C1 segment of cervical spinal cord (tissue), 14 donors: ENCODE measurements at places on chromosomes 12 and 14.

DNA sequence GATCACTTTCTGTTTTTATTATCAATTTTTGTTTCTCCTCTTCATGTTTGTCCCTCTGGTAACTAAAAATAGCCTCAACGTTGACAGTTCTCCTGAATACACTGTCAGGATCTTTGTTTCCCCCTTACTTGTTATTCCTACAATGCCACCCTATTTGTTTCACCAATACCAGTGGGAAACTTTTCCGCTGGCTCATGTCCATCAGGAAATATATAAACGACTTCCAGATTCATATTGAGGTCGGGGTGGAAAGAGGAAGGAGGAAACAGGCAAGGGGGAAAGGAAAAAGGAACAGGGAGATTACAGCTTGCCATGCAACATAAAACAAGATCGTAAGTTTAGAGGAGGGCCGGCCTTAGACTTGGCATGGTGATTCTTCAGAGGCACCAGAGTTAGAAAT is 61.7 kb downstream of the BTBD7 start:
- no peak for DNase-seq

DNA sequence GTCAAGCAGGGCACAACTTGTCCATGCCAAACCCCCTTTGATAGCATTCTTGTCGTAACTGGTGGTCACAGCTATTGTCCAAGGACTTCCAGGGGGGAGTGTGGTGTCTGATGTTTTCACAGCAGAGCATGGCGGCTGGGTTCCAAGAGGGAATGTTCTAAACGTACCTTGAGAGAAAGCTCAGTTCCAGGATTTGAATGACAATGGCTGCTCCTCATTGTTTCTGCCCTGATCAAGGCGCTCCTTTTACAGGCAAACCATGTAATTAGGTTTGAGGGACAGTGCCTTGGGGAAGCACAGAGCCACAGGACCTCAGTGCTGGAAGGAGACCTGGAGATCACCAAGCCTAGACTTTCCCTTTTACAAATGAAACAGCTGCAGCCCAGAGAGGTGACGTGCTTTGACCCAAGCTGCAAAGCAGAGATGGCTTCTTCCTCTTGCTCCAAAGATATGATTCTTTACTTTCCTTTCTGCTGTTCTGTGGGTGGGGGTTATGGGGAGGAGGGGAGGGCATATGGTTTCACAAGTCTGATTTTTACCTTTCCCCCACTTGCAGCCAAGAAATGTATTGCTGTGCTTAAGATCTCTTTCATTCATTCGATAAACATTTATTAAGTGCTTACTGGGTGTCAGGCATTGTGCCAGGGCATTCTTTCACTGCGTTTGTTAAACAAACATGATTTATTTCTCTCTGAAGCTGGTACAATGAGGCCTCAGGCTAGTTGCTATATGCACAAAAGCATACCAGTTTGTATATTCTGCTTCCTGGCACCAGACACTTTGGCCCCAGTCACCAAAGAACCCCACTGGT is 172.8 kb downstream of the KTN1 start:
- no peak for DNase-seq

DNA sequence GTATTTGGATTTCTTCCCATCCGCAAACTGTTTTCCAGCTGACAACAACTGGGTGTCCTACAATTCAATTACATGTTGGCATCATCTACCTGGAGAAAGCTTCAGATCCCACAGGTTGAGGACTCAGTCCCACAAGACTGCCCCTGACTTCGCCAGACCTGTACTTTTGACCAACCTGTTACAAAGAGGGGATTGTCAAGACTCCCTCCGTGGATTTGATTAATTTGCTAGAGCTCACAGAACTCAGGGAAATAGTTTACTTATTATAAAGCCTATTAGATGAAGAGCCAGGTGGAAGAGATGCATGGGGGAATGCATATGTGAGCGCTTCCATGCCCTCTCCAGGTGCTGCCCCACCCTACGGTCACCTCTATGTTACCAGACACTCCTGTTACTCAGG is 14.6 kb downstream of the RESF1 start:
- DNase-seq = no peak

GRCh38 chr12:71439613-71440344 is at the start of gene LGR5:
LGR5 (plus strand) TSS chr12:71439798; CDS start chr12:71440081, 283 bp downstream.
- DNase-seq = no peak

GRCh38 chr14:53764846-53765245 is 191.8 kb downstream of the BMP4 start:
- DNase-seq = no peak

DNA sequence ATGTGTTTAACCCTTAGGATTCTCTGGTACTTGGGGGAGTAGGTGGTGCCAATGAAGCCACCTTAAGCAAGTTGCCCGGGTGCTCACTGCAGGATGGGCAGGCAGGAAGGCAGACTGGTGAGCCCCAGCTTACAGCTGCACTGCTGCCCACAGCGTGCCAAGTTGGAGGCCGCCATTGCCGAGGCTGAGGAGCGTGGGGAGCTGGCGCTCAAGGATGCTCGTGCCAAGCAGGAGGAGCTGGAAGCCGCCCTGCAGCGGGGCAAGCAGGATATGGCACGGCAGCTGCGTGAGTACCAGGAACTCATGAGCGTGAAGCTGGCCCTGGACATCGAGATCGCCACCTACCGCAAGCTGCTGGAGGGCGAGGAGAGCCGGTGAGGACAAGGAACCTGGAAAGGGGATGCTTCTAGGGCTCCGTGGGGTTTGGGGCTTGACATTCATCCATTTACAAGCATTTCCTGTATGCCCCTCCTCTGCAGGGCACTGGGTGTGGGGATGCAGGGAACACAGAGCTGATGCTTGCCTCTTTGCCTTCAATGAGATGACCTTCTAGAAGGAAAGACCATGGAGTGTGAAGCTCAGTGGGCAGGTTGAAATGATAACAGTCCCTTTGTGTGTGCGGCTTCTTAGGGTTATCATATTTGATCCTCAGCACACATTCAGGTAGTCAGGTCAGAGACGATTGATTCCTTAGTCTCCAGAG is 12.4 kb downstream of the KRT7 start:
- no peak for DNase-seq

GRCh38 chr12:60075091-60075490 is 479.3 kb downstream of the SLC16A7 start:
- DNase-seq = no peak

DNA sequence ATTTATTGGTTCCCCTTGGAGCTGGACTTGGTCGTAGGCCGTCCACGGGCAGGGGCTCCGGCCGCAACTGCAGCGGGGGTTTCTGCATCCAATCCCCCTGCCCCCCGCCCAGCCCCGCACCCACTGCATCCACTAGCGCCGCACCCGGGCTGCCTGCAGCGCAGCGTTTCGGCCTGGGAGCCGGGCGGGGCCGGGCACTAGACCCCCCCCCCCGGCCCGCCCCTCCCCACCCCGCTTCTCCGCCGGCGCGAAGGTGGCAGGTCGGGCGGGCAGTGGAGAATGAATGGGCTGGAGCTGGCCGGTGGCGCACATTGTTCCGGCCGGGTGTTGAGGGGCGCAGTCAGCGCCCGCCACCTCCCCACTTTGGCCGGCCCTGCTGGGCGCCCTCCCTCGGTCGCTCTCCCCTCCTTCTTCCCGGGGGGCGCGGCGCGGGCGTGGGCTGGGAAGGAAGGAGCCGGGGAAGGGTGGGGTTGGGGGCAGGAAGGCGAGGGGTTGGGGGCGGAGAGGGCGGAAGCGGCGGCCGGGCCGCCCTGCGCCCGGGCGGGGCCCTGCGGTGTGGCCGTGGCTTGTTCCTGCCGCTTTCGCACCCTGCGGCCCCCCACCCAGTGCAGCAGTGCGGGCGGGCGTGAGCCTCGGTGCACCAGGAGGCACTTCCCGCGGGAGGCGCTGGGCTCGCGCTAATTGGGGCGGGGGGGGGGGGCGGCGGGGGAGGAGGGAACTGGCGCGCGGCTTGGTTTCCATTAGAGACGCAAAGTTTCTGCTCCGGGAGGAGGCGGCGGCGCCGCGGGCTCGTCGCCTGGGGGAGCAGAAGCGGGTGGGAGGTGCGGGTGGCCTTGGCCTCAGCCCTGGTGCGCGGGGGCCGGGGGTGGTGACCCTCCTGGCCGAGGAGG is 841 bp downstream of the CALM1 start:
- peak; percentile 64 for DNase-seq

DNA sequence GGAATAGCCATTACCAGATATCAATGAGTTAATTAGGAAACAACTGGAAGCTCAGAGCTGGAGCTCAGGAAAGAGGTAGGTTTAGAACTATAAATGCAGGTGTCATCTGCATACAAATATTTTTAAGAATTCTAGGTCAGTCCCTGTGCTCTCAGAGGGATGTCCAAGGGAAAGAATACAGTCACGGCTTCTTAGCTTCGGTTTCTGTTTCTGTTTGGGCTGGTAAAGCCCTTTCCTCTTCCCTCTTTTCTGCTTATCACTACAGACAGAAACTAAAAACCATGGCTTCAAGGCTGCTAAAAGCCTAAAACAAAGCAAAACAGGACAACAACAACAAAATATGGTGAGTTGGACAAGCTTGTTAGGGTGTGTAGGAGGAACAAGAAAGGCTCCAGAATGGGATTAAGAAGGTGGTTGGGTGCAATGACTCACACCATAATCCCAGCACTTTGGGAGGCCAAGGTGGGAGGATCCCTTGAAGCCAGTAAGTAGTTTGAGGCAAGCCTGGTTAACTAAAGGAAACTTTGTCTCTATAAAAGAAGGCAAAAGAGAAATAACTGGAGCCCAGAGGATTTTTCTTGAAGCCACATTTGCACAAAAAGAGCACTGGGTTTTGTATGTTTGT is 113.0 kb downstream of the SEC23A start:
- DNase-seq = no peak

- DNase-seq = no peak
Observed at GRCh38 chr12:39404000-39404399, 38.9 kb downstream of the KIF21A start.

- DNase-seq = peak; percentile 74
Observed at GRCh38 chr12:89353823-89354611, 1.7 kb upstream of the DUSP6 start.

DNA sequence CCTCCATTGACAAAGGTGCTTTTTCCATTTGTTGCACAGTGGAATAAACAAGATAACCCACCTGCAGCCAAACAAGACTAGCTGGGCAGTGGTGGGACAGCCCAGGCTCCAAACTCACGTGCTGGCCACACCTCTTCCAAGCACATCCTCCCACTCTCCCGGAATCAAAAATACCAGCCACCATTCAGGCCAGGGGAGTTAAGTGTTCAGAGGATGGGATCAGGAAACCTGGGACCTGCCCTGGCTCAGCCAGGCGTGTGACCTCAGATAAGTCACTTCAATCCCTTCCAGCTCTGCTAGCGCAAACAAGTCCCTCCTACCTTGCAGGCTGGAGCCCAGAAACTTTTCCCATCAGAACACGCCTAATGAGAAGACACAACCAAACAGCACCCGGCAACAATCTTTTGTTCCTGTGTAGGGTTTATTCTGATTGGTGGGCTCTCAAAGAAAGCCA is 43.3 kb downstream of the ACTN1 start:
- DNase-seq = no peak

DNA sequence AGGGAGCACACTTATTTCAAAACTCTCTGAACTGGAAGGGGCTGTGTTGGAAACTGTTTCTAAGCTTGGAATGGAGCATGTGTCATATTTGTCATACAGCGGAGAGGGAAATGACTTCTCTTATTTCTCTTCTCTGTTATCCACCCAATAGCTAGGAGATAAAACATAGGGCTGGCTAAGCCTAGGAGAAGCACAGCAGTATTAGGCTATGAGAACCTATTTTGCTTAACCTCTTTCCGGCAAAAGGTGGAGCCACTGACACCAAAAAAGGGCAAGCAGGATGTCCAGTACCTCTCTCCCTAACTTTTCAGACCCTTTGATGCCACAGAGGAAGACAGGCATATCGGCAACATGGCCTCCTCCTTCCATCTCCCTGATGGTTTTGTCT is 148.3 kb downstream of the CRADD start:
- DNase-seq = no peak

- no peak for DNase-seq
Observed at GRCh38 chr14:56331592-56332216, 213.5 kb downstream of the PELI2 start.

DNA sequence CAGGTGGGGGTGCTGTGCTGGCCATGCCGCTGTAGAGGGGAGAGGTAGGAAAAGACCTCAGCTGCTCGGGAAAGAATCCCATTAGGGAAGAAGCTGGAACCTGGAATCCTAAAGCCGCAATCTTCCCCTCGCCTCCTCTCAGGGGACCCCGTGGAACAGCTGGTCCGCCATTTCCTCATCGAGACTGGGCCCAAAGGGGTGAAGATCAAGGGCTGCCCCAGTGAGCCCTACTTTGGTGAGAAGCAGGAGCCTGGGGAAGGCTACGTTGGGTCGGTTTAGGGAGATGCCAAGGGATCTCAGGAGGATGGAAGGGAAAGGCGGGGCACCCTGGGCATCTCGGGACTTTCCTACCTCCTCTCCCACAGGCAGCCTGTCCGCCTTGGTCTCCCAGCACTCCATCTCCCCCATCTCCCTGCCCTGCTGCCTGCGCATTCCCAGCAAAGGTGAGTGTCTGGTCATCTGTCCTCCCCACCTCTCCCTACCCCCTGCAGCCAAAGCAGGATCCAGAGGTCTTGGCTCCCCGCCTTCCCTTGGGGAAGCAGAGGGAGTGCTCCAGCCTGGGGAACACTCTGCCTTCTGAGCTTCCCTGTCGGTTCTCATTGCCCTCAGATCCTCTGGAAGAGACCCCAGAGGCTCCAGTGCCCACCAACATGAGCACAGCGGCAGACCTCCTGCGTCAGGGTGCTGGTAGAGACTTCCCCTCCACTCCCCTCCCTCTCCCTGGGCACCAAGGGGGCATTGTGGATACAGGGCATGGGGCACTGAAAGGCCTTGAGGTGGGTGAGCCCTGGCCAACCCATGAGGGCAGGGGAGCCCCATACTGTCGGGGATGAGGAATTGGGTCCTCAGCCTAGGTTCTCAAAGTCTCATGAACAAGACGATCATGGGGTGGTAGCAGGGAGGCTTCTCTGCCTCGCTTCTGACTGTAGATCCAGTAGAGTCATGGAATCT is 12.4 kb downstream of the TNS2 start:
- no peak for DNase-seq
